ENCODE measurements at places on chromosomes 5 and 9.
A peak's percentile ranks its signal among the peaks of the same experiment; 100 is the strongest.

DNA sequence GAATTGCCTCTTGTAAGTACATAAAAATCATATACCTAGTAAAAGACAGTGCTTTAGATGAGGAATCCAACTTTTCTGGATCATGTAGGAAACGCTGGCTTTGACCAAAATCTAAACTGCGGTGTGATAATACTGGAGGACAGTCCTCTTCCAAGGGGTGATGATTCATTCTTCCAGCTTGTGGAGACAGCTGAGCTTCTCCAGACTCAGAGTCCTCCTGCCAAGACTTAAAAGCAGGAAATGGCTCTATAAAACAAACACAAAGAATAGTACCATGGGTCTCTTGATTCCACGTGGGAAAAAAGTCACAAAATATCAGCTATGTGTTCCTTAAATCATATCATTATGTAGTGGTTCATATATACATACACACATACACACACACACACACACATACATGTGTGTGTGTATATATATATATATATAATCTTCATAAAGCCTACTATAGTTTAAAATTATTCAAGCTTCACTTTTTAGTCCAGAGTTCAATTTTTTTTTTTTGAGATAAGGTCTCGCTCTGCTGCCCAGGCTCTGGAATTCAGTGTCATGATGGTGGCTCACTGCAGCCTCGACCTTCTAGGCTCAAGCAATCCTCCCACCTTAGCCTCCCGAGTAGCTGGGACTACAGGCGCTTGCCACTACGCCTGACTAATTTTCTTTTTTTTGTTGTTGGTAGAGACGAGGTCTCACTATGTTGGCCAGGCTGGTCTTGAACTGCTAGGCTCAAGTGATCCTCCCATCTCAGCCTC, 65.0 kb downstream of the PKD2L2 start:
- H3K4me1 ChIP-seq = no peaks in the 10 kb centered on the region
- H3K36me3 ChIP-seq = no peaks in the 10 kb centered on the region
- no peak overlapping the region for H3K27ac ChIP-seq
- H3K27me3 ChIP-seq = no peaks in the 10 kb centered on the region
- H3K4me3 ChIP-seq = no peak overlapping the region
- peak; percentile 53 for DNase-seq

- no peaks in the 10 kb centered on the region for H3K4me1 ChIP-seq
- no peak overlapping the region for H3K27ac ChIP-seq
- no peaks in the 10 kb centered on the region for H3K27me3 ChIP-seq
- DNase-seq = no peak
Measured at GRCh38 chr5:41858890-41859289, 11.3 kb downstream of the OXCT1 start.

- no peak for DNase-seq
- no peaks in the 10 kb centered on the region for H3K36me3 ChIP-seq
- no peak overlapping the region for H3K4me3 ChIP-seq
- no peaks in the 10 kb centered on the region for H3K4me1 ChIP-seq
Measured at GRCh38 chr9:6968271-6968670, 210.5 kb downstream of the KDM4C start.

GRCh38 chr9:86838519-86839497, 108.5 kb downstream of the GAS1 start:
- DNase-seq = no peak
- no peak overlapping the region for H3K4me3 ChIP-seq
- H3K36me3 ChIP-seq = no peaks in the 10 kb centered on the region
- H3K27me3 ChIP-seq = no peaks in the 10 kb centered on the region

DNA sequence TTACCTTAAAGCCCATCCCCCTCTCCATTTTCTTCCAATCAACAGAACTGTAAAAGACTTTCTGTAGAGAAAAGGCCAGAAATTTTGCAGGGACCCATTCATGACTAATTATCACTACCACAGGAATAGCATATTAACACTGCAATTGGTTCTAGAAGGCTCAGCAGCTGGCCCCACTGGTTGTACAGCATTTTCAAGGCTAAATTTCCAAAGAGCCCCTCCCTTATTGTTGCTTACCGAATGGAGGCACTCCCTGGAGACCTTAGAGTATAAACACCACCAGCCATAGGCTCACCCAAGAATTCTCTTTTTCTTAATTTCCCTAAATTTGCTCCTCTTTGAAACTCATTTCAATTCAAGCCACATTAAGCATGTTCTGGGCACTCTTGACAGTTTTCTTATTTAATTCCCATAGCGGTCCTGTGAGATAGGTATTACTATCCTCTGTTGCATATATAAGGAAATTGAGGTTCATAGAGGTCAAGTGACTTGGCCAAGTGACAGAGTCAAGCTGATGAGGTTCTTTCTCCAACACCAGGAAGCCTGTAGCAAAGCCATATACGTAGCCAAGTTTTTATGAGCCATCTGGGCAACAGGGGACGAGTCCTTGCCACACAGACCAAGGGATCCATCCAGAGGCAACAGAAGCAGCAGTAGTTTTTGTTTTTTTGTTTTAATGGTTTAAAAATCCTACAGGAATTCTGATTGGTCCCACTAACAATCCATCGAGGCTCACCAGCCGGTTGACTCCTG, 83.9 kb upstream of the NR5A1 start:
- H3K27me3 ChIP-seq = no peaks in the 10 kb centered on the region
- no peak overlapping the region for H3K4me3 ChIP-seq
- no peak overlapping the region for H3K27ac ChIP-seq

GRCh38 chr9:36963346-36963745, 70.7 kb downstream of the PAX5 start:
- no peak overlapping the region for H3K27ac ChIP-seq

DNA sequence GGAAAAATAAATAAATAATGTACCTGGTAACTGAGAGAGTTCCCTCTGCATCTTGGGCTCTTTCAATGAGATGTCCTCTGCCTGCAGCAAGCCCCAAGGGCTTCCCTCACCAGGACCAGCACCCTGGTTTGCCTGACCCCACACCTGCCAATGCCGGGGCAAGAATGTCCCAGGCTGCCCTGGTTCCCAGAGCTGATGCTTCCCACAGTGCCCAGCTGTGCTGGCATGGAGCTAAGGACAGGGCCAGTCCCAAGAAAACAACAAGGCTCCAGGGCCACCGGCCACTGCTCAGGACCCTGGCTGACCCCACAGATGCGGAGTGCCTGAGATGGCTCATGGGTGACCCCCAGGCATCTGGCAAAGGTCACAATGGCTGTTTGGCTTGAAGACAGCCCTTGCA, 123.5 kb downstream of the KCNIP1 start:
- no peak for DNase-seq
- H3K27ac ChIP-seq = no peak overlapping the region
- H3K27me3 ChIP-seq = no peaks in the 10 kb centered on the region
- H3K4me1 ChIP-seq = peaks cover 18% of the 10 kb centered on the region
- H3K4me3 ChIP-seq = no peak overlapping the region

DNA sequence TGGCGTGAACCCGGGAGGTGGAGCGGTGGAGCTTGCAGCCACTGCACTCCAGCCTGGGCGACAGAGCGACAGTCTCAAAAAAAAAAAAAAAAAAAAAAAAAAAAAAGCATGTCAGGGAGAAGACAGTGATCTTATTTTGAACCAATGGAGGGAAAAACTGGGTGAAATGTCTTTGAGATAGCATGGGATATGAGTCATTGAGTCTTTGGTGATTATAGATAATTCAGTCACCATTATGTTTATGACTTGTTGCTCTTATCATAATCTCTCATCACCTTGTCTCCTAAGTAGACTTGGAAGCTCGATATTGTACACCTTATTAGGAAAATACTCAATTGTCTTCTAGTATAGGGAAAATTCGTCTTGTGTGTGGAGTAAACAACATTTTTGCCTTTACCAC, 55.1 kb upstream of the KDM4C start:
- H3K36me3 ChIP-seq = no peaks in the 10 kb centered on the region
- H3K27ac ChIP-seq = no peak overlapping the region
- peaks cover 3% of the 10 kb centered on the region for H3K4me1 ChIP-seq

DNA sequence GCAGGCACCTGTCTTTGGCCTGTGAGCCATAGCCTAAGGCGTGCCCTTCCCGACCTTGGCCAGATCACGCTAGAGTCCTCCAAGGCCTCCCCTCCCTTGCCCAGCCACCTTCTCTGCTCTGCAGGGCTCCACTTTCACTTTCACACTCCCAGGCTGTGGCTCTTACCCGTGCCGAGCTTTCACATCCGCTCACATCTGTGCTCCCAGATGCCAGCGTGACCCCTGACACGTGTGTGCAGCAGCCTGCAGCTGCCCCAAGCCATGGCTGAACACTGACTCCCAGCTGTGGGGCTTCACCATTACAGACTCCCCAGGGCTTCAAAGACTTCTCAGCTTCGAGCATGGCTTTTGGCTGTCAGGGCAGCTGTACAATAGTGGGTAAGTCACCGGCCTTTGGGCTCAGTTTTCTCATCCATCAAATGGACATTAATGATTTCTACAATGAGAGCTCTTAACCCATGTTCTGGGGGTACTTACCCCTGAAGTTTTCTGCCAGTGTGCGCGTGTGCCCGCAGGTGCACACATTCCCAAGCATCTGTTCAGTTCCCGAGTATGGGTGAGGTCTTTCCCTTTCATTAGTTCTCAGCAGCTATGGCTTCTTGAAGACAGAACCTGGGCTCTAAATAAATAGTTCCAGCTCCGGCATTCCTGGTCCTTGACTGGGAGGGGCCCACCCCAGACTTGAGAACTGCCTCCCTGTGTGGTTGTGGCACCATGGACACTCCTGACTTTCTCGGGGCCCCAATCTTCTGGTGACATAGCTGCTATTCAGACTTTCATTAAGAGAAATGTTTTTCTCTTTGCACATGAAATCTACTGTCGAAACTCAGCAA, 118.6 kb downstream of the RGS3 start:
- no peak overlapping the region for H3K4me3 ChIP-seq
- no peaks in the 10 kb centered on the region for H3K27me3 ChIP-seq
- peak overlapping the region; percentile 42 for H3K27ac ChIP-seq
- H3K36me3 ChIP-seq = peaks cover 19% of the 10 kb centered on the region
- peaks cover 20% of the 10 kb centered on the region for H3K4me1 ChIP-seq

GRCh38 chr5:38650946-38651345, 94.5 kb upstream of the LIFR start:
- no peaks in the 10 kb centered on the region for H3K36me3 ChIP-seq
- H3K4me3 ChIP-seq = peak overlapping the region; percentile 40
- H3K27ac ChIP-seq = no peak overlapping the region
- H3K27me3 ChIP-seq = no peaks in the 10 kb centered on the region
- no peak for DNase-seq

DNA sequence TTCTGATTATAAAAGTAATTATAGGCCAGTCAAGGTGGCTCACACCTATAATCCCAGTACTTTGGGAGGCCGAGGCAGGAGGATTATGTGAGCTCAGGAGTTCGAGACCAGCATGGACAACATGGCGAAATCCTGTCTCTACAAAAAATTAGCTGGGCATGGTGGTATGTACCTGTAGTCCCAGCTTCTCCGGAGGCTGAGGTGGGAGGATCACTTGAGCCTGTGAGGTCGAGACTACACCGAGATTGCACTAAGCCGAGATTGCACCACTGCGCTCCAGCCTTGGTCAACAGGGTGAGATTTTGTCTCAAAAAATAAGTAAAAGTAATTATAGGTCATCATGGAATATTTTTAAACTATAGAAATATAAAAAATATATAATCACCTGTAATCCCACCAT, 18.1 kb downstream of the IRF1 start:
- H3K4me1 ChIP-seq = peaks cover 23% of the 10 kb centered on the region
- H3K36me3 ChIP-seq = no peaks in the 10 kb centered on the region
- no peak for DNase-seq
- H3K27ac ChIP-seq = no peak overlapping the region

DNA sequence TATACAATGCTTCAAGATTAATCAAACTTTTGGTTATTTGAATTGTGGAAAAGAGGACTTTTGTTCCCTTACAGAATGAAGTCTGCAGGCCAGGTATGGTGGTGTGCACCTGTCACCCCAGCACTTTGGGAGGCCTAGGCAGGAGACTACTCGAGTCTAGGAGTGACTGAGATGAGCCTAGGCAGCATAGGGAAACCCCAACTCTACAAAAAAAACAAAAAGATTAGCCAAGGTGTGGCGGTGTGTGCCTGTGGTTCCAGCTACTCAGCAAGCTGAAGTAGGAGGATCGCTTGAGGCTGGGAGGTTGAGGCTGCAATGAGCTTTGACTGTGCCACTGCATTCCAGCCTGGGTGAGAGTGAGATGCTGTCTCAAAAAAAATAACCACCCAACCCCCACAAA, 9.3 kb downstream of the CCNH start:
- peaks cover 66% of the 10 kb centered on the region for H3K36me3 ChIP-seq
- no peak overlapping the region for H3K27ac ChIP-seq
- no peak overlapping the region for H3K4me3 ChIP-seq
- DNase-seq = no peak
- no peaks in the 10 kb centered on the region for H3K27me3 ChIP-seq
- peaks cover 15% of the 10 kb centered on the region for H3K4me1 ChIP-seq

DNA sequence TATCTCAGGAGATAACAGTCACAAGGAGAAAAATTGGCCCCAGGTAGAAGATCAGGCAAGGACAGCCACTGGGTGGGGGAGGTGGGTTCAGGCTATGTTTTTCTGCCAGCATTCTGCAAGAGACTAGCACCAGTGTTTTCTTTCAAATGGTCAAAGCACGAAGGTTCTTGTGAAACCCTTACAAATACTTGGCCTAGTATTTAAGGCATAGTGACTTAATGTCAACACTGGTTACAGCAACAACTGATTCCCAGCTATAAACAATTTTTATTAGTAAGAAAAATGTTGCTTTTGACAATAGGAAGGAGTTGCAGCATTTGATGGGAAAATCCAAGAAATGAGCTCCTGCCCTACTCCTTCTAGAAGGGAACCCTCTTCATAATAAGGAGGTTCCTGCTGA, 349.6 kb downstream of the SLIT3 start:
- H3K27ac ChIP-seq = no peak overlapping the region
- no peaks in the 10 kb centered on the region for H3K4me1 ChIP-seq
- DNase-seq = no peak
- no peaks in the 10 kb centered on the region for H3K36me3 ChIP-seq

- H3K27me3 ChIP-seq = no peaks in the 10 kb centered on the region
- no peaks in the 10 kb centered on the region for H3K4me1 ChIP-seq
- no peak overlapping the region for H3K27ac ChIP-seq
- H3K36me3 ChIP-seq = no peaks in the 10 kb centered on the region
- DNase-seq = no peak
Measured at GRCh38 chr5:147388184-147389108, 121.4 kb downstream of the DPYSL3 start.

DNA sequence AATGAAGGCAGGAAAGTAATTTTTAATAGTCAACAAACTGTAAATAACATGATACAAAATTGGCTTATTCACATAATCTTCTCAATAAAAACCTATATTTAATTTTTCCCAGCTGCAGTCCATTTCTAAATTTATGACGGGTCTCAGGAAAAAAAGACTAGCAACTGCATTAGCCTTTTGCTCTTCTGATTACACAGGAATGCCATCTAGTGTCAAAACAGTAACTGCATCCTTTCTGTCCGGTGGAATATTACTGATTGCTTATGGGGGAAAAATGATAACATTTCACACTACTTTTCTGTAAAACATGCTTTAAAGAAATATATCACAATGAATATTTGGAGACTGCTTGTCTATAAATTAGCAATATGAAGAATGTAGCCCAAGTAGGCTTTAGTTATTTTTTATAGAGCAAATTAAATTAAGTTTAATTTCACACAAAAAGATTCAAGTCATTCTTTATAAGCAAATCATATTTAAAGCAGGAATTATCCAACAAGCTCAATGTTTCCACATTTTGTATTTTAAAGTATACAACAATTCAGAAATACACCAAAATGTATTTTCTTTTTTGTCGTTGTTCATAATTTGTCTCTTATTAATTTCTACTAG, 534.7 kb downstream of the CDH10 start:
- H3K4me1 ChIP-seq = no peaks in the 10 kb centered on the region
- H3K27ac ChIP-seq = no peak overlapping the region
- H3K4me3 ChIP-seq = no peak overlapping the region
- DNase-seq = no peak
